ENCODE measurements at places on chromosomes 16 and 17. TPM values are rescaled to one million over a fixed set of nuclear protein-coding genes. Genes with fewer than 3 reads are reported as not detected.

The CRYBA1 gene
- 0.38 TPM for total RNA-seq

The PRAC2 gene
- not detected for total RNA-seq

The MT1A gene
- total RNA-seq, result 1.2 TPM

The TPSD1 gene
- 0.14 TPM for total RNA-seq

The NAGS gene
- 1.3 TPM for total RNA-seq

The TBC1D3E gene
- total RNA-seq, result not detected

The SECTM1 gene
- total RNA-seq, result 7.5 TPM

The OTOA gene
- 0.28 TPM for total RNA-seq

The KRTAP9-4 gene
- total RNA-seq, result not detected

The MRPS7 gene
- total RNA-seq, result 62.8 TPM

The PHOSPHO1 gene
- 1.8 TPM for total RNA-seq

DNA sequence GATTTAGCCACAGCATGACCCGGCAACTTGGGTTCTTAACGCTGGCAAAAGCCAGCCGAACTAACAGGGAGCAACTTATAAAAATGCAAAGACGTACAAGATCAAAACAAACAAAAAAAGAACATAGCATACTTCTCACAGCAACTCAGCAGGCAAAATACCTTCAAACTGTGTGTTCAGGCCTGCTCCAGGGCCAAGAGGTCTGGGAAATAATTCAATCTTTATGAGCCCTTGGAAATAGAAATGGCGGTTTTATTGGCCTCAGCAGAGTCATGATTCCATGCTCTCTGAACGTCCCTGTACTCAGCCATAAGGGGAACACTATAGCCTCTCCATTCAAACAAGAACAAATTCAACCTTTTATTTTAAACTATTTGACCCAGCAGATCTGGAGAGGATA, 101.3 kb upstream of the C17orf78 start:
- H3K27ac ChIP-seq, result no peak overlapping the region
- H3K36me3 ChIP-seq, result no peaks in the 10 kb centered on the region
- no peak for DNase-seq
- H3K4me1 ChIP-seq, result peaks cover 4% of the 10 kb centered on the region

- DNase-seq, result no peak
- H3K4me1 ChIP-seq, result no peaks in the 10 kb centered on the region
- peaks cover 7% of the 10 kb centered on the region for H3K27me3 ChIP-seq
- H3K4me3 ChIP-seq, result no peak overlapping the region
- H3K36me3 ChIP-seq, result no peaks in the 10 kb centered on the region
Measured at GRCh38 chr17:73634629-73635028, 9.6 kb downstream of the SDK2 start.

DNA sequence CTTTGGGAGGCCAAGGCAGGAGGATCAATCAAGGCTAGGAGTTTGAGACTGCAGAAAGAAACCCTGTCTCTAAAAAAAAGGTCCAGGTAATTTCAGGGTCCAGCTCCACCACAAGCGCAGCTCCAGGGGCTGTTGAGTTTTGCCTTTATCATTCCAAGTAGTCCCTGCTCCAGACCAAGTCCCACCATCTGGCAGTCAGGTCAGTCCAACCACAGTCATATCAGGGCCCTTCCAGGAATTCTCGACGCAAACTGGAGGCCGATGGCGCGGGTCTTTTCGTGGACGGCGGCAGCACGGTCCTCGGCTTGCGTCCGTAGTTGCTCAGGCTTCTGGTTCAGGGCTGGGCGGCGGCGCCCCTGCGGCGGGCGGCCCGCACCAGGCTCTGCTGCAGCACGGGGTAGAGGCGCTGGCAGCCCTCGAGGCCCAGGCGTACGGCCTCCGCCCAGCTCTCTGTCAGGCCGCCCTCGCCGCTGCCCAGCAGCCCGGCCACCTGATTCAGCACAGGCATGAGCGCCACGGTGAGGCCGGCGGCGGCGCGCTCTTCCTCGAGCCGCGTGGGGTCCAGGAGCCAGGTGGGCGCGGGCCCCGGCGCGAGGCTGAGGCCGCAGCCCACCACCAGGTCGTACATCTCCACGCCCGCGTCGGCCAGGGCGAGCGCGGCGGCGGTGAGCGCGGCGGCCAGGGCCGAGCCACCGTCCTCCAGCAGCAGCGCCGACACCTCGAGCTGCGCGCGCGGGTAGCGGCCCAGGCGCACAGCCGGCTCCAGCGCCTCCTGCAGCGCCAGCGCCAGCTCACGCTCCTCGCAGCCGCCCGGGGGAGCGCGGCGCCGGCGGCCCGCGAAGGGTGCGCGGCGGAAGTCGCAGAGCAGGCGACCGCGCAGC, 752 bp downstream of the EXOSC6 start:
- H3K4me3 ChIP-seq, result peak overlapping the region; percentile 73
- DNase-seq, result peak; percentile 21
- no peak overlapping the region for H3K27ac ChIP-seq
- no peaks in the 10 kb centered on the region for H3K27me3 ChIP-seq

- no peak overlapping the region for H3K4me3 ChIP-seq
- H3K27me3 ChIP-seq, result no peaks in the 10 kb centered on the region
- H3K36me3 ChIP-seq, result no peaks in the 10 kb centered on the region
Measured at GRCh38 chr17:55202896-55203295, 61.9 kb upstream of the HLF start.

- H3K4me1 ChIP-seq, result peaks cover 3% of the 10 kb centered on the region
- peak overlapping the region; percentile 91 for H3K27ac ChIP-seq
- DNase-seq, result no peak
- no peaks in the 10 kb centered on the region for H3K36me3 ChIP-seq
- peaks cover 15% of the 10 kb centered on the region for H3K27me3 ChIP-seq
Measured at GRCh38 chr16:70453892-70454221, 538 bp upstream of the FCSK start.

GRCh38 chr17:41625602-41626001, 1.2 kb upstream of the KRT17 start:
- no peak overlapping the region for H3K27ac ChIP-seq
- H3K27me3 ChIP-seq, result no peaks in the 10 kb centered on the region
- DNase-seq, result no peak
- H3K4me1 ChIP-seq, result peaks cover 7% of the 10 kb centered on the region

- H3K36me3 ChIP-seq, result no peaks in the 10 kb centered on the region
- no peak overlapping the region for H3K27ac ChIP-seq
- no peak overlapping the region for H3K4me3 ChIP-seq
- DNase-seq, result no peak
Measured at GRCh38 chr16:73707863-73708262, 588.8 kb upstream of the PSMD7 start.

GRCh38 chr17:72591289-72592241, 470.7 kb downstream of the SOX9 start:
- H3K4me1 ChIP-seq, result peaks cover 2% of the 10 kb centered on the region
- DNase-seq, result no peak
- peak overlapping the region; percentile 31 for H3K27ac ChIP-seq
- peak overlapping the region; percentile 52 for H3K4me3 ChIP-seq

DNA sequence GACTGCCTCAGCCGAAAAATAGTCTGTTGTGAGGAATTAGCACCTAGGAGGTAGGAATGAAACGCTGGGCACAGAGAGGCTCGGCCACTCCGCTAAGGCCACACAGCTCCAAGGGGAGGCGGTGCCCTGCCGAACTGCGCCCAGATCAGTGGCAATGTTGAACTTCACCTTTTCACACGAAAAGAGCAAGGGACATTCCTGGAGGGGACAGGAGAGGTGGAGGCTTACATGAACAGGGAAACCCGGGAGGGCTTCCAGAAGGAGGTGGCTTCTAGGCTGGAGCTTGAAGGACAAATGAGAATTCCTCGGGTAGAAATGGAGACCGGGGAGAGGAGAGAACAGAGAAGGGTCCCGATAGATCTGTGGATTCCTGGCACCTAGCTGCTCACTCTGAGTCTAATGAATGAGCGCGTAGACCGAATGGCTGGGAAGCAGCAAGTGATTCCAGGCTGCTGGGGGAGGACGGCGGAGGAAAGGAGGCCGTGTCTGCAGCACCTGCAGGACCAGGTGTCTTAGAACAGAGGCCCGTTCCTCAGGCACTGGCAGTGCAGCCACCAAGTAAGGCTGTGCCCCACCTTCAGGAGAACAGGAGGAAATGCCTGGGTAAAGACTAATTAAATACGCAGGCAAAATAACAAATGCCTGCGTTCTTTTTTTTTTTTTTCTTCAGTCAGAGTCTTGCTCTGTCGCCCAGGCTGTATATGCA, 722 bp upstream of the SLC38A10 start:
- peak overlapping the region; percentile 96 for H3K4me3 ChIP-seq
- H3K4me1 ChIP-seq, result peaks cover 5% of the 10 kb centered on the region
- no peaks in the 10 kb centered on the region for H3K36me3 ChIP-seq
- H3K27ac ChIP-seq, result peak overlapping the region; percentile 90
- peak; percentile 57 for DNase-seq
- H3K27me3 ChIP-seq, result peaks cover 10% of the 10 kb centered on the region

DNA sequence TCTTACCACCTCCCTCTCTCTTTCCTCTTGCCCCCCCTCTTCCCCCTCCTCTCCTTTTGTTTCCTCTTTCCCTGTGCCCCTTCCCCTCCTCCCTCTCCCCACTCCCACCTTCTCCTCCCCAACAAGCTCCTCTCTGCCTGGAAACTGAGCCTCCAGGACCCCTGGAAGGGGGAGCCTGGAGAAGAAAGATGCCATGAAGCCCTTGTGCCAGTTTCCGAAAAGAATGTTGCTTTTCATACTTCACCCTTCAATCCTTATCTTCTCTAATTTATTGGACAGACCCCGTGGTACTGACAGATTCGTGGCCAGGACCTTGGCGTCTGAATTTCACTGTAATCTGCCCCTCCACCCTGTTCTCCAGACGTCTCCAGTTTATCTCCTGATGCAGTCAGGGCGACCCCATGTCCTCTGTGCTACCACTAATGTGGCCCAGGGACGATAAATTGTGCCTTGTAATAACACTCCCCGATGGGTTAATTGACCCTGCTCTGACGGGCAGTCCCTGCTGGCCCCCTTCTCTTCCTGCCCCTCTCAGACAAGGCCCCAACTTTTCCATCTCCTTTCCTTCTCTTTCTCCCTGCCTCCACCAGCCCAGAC, 138.4 kb upstream of the GSE1 start:
- H3K27me3 ChIP-seq, result no peaks in the 10 kb centered on the region
- DNase-seq, result no peak
- H3K36me3 ChIP-seq, result peaks cover 26% of the 10 kb centered on the region
- no peak overlapping the region for H3K27ac ChIP-seq
- peaks cover 28% of the 10 kb centered on the region for H3K4me1 ChIP-seq
- no peak overlapping the region for H3K4me3 ChIP-seq

DNA sequence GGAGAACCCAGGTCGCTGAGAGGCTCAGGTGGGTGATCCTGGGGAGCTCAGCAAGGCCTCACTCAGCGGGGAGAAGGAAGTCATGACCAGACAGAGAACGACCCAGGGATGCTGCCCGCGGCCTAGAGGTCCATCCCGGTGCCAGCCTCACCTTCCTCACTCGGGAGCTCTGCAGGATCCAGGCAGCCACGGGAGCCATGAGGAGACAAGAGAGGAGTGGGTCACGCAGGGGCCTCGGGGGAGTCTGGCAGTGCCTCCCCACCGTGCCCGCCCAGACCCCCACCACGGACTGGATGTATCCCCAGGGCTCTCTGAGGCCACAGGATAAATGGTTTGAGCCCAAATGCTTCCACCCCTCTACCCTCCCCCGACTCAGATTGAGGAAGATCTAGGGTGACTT, 10.7 kb downstream of the ATP2A3 start:
- DNase-seq, result no peak
- no peak overlapping the region for H3K4me3 ChIP-seq
- peaks cover 34% of the 10 kb centered on the region for H3K4me1 ChIP-seq
- no peaks in the 10 kb centered on the region for H3K27me3 ChIP-seq
- peaks cover 90% of the 10 kb centered on the region for H3K36me3 ChIP-seq
- no peak overlapping the region for H3K27ac ChIP-seq

DNA sequence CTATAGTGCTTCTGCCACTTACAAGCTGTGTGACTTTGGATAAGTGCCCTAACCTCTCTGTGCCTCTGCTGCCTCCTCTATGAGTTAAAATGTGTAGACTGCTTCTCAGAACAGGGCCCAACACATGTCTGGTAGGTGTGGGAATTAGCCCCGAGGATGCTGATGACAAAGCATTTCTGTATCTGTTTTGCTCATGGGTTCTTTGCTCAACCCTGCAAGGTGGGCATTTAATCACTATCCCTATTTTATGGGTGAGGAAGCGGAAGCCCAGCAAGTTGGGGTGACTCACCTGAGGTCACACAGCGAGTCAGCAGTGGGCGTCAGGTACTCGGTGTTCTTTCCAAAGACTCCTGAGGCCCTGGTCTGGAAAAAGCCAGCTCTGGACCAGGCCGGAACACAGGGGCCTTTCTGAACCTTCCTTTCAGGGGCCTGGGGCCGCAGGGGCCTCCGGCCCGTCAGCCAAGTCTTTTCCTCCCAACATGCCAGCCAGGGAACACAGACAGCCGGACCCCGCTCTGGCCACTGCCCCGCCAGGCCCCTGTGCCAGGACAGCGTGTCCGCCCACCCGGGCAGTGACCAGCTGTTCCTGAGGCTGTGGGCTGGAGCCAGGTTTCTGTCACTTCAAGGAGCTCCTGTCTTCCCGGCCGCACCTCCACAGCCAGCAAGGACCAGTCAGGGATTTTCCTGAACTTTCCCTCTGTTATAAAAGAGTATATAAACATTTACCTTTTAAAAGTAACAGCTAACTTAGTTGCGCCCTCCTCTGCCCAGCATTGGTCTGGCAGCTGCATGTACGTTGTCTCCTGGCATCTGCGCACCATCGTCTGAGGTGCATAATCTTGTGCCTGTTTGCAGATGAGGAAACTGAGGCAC, 62.5 kb downstream of the SREBF1 start:
- no peaks in the 10 kb centered on the region for H3K27me3 ChIP-seq
- H3K4me3 ChIP-seq, result no peak overlapping the region
- H3K27ac ChIP-seq, result no peak overlapping the region
- DNase-seq, result no peak
- no peaks in the 10 kb centered on the region for H3K4me1 ChIP-seq
- peaks cover 4% of the 10 kb centered on the region for H3K36me3 ChIP-seq

GRCh38 chr16:14579266-14579665, 50.8 kb downstream of the PARN start:
- H3K27ac ChIP-seq, result no peak overlapping the region
- H3K4me3 ChIP-seq, result no peak overlapping the region
- no peaks in the 10 kb centered on the region for H3K27me3 ChIP-seq
- DNase-seq, result no peak
- H3K4me1 ChIP-seq, result no peaks in the 10 kb centered on the region
- H3K36me3 ChIP-seq, result peaks cover 47% of the 10 kb centered on the region

DNA sequence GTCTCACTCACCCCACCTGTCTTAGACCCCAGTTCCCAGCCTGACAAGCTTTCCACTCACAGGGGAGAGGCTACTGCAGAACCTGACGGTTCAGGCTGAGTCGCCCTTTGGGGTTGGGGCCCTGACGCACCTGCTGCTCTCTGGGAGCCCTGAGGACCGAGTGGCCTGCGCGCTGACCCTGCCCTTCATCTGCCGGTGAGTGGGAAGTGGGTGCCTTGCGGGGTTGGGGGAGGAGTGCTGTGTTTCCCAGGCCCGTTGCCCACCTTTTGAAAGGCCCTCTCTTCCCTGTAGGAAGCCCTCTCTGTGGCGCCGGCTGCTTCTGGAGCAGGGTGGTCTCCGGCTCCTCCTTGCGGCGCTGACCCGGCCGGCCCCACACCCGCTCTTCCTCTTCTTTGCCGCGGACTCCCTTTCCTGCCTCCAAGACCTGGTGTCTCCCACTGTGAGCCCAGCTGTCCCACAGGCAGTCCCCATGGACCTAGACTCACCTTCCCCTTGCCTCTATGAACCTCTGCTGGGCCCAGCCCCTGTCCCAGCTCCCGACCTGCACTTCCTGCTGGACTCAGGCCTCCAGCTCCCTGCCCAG, 6.1 kb upstream of the TGFB1I1 start:
- H3K27me3 ChIP-seq, result peaks cover 2% of the 10 kb centered on the region
- peaks cover 4% of the 10 kb centered on the region for H3K4me1 ChIP-seq
- no peak overlapping the region for H3K27ac ChIP-seq
- no peak overlapping the region for H3K4me3 ChIP-seq
- no peak for DNase-seq

GRCh38 chr17:58375256-58375655, 23.3 kb upstream of the SUPT4H1 start:
- no peaks in the 10 kb centered on the region for H3K36me3 ChIP-seq
- H3K27me3 ChIP-seq, result no peaks in the 10 kb centered on the region
- H3K27ac ChIP-seq, result no peak overlapping the region
- DNase-seq, result no peak
- no peak overlapping the region for H3K4me3 ChIP-seq
- peaks cover 34% of the 10 kb centered on the region for H3K4me1 ChIP-seq

Measured in thymus (tissue), 14 donors.